Glutamatergic neuron (in vitro differentiated cells): ENCODE measurements at places on chromosomes 7 and 10.

DNA sequence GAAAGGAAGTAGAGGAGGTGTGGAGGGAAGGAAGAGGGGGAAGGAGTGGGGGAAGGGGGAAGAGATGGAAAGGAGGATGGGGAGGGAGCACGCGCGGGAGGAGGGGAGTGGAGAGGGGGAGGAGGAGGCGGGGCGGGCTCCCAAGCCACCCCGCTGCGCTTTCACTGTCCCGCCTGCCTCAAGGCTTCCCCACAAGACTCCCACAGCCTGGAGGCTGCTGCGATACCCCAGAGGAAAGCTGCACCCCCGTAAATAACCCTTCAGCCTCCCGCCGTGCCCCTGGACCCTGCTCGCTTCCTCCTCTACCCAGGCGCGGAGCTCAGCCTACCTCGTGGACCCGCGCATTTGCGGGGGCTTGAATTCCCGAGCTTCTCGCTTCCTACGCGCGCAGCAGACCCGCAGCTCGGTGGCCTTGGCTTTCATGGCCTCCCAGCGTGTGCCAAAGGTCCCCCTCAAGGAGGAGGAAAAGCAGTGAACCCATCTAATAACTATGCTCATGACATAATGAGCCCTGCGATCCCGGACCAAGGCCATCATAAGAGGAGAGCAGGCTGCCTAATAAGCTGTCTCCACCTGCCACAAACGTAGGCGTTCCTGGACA lies at the start of gene C10orf67:
Gene C10orf67 (minus strand): TSS at position 557 of the 601 bp plus-strand sequence. CDS start 23 bp downstream, at position 534.
- peak; percentile 19 for DNase-seq

DNA sequence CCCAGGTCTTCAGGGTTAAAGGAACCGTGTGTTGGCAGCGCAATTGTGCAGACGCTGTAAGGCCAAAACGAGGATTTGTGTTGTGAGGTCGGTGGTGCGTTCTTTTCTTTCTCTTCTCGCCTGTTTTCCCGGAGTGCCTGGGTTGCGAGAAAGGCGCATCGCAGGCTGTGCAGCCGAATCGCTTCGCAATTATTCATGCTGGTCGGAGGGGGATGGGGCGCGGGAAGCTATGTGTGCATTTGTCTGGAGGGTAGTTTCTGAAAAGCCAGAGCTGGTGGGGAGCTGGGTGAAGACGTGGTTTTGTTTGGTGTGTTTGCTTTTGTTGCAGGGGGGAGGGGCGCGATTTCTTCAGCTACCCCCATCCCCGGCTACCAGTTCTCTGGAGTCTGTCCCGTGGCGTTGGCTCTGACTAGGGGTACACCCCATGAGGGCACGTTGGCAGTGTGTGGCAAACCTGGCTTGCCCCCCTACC lies 2.1 kb downstream of the MXI1 start:
- DNase-seq, result peak; percentile 70

- peak; percentile 89 for DNase-seq
Observed at GRCh38 chr7:143884969-143885559, 16.9 kb downstream of the TCAF1 start.

GRCh38 chr7:155371884-155372781 lies 74.5 kb downstream of the INSIG1 start:
- DNase-seq, result no peak

DNA sequence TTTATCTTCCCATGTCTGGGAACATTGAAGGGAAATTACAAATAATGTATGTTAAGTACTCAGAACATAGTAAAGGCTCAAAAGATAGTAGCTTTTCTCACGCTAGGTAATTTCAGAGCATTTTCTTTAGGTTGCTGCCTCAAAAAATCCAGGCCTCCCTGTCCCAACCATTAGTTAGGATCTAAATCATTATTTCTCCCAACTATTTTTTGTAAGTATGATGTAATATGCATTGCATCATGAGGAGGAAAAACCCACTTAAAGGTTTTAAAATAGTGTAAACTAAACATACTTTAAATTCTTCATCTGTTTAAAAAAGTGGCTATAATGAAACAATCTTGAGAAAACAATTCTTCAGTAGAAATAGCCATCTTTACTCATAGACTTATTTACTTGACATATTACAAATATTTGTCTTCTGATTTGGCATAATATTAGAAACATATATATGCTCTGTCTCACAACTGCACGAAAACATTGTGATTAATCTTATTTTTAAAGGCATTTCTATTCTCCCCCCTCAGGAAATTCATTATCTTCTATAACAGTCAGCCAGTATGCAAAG lies 329.3 kb downstream of the ELMO1 start:
- no peak for DNase-seq

- no peak for DNase-seq
Observed at GRCh38 chr7:108836256-108836655, 266.6 kb downstream of the DNAJB9 start.

DNA sequence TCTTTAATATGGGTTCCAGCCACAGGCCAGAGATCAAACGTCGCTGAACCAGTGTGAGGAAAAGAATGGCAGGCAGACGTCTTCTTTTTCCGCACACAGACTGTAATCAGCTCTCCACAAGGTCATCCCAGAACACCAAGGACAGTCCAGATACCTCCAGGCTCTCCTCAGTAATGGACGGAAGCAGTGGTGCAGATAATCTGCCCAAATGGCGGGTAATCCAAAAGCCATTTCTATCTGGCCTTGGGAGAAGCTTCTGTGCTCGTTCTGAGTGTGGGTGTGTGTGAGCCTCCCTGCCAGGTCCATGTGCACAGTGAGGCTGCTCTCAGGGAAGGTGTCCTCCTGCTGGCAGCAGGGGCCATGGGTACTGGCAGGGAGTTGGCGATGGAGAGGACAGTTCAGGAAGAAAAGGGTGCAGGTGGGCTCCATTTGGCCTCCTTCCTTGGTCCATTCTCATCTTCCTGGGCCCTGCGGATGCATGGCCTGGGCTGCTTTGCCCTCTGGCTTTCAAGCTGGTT lies 15.6 kb upstream of the TEX36 start:
- DNase-seq, result no peak

GRCh38 chr7:106561666-106562411 lies 99.1 kb downstream of the CCDC71L start:
- DNase-seq, result no peak

- DNase-seq, result no peak
Observed at GRCh38 chr10:104424719-104425118, 71.1 kb downstream of the CFAP58 start.

DNA sequence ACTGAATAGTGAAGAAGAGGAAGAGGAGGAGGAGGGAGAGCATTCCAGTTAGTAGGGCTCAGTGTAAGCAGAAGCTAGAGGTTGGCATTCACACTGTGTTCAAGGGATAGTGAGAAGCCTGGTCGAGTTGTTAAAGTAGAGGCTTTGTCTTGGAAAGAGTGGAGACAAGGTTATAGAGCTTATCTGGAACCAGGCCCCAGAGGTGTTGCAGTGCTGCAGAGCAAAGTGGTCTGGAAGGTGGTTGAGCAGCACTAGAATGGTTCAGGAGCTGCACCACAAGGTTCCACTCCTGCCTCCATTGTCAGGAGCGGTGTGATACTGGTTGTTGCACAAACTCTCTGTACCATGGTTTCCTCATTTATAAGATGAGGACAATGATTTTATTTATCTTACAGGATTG lies 8.8 kb upstream of the PCGF5 start:
- DNase-seq, result no peak

GRCh38 chr7:30380294-30380693 lies 95.9 kb downstream of the ZNRF2 start:
- no peak for DNase-seq

DNA sequence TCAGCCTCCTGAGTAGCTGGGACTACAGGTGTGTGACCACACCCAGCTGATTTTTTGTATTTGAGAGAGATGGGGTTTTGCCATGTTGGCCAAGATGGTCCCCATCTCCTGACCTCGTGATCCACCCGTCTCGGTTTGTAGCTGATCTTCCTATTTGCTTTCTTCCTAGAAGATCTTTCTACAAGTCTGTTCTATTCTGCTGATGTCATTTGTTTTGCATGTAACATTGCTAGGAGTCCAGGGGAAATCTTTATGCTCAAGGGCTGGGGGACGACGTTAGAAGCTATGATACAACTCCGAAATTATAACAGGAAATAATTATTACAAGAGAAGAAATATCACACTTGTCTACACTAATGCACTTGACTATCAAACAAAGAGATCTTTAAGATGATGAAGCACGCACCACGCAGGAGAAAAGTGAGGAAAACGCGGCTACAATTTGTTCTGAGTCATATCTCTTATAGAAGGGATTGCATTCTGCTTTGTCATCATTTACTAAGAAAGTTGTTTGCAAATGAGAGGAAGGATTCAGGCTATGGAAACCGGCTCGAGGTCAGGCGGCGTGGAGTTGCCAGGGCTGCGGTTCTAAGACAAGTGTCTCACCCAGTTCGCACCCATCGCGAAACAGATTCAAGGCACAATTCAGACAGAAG lies 103.0 kb upstream of the CARD11 start:
- DNase-seq, result no peak

DNA sequence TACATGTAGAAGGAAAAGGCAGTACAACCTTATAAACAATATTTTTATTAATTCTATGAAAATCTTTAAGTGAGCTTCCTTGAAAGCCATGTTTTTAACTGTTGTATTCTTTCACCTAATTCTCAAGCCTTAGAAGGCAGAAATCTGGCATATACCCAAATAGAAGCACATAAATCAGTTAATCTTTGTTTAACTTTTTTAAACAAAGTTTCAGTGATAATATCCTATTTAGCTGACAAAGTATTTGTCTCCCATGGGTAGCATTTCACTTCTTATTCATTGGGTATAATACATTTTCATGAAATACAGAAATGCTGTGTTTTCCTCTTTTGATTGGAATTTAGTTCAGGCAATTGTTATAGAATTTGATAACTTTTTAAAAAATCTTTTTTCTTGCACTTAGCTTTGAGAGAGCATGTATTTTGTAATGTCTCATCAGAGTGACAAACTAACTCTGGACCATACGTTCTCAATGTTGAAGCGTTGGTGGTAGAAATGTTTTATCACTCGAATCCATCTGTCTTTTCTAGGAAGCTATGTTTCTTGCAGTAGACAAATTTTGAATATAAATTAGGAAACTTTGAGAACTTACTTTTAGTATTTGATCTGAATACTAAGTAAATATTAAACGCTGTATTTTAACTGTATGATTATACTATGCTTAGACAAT lies 78.1 kb downstream of the CREM start:
- DNase-seq, result no peak

DNA sequence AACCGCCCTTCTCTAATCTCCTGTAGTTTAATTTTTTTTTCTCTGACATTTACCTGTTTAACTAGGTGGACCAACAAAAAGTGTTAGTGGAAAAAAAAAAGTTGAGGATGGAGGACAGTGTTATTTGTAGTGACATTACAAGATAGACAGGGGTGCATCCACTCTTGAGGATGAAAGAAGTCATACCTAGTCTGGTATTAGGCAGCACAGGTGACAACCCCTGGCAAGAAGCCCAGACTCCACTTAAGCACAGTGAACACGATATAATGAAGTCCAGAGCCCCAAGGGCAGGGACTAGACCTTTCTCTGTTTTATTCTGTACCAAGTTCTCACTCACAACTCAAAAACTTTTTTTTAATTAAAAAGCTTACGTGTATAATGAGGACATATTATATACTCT lies 268.4 kb downstream of the GPR37 start:
- DNase-seq, result no peak

DNA sequence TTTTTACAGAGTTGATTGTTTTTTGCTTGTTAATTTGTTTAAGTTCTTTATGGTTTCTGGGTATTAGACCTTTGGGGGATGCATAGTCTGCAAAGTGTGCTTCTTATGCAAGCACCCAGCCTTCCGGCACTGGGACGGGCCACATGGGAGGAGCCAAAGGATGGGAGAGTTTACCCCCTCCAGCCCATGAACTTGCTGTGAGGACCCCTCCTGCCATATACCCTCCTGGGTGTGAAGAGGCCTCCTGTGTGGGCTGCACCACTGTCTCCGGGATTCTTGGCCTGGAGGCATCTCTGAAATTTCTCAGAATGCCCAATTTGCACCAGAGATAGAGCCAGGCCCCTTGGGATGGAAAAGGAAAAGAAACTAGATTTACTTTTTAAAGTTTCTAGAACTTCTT lies 150.7 kb downstream of the MGMT start:
- no peak for DNase-seq

DNA sequence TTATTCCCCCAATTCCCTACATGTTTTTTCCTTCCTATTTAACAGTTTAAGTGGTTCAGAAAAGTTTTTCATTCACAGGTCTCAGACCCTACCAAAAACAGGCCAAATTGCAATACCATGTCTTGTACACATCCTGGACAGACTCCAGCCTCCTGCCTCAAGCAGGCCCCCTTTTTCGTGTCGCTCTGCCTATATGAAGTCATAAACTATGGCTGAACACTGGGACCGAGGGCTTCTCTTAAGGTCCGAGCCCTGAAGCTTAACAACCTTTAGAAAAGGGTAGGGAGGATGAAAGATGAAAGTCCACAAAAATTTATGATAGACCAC lies 1.4 kb downstream of the FBXW4 start:
- no peak for DNase-seq

DNA sequence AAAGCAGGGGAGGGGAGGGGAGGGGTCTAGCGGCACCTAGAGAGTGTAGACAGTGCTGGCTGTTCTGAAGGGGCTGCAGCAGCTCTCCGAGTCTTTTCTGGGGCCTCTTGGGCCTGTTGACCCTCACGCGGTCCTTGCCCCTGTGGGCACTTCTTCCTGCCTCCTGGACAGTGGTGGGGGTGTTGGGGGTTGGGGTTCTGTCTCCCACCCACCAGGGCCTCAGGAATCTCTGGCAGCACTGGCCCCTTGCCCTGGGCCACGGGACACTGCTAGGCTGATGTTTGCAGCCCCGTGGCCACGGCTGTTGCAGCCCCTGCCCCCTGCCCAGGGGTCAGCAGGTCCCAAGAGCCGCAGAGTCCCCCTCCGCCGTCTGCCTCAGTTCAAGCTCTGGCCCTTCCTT lies 68.9 kb upstream of the INPP5A start:
- DNase-seq, result no peak

GRCh38 chr7:18828994-18829857 lies 288.2 kb downstream of the TWIST1 start:
- no peak for DNase-seq

DNA sequence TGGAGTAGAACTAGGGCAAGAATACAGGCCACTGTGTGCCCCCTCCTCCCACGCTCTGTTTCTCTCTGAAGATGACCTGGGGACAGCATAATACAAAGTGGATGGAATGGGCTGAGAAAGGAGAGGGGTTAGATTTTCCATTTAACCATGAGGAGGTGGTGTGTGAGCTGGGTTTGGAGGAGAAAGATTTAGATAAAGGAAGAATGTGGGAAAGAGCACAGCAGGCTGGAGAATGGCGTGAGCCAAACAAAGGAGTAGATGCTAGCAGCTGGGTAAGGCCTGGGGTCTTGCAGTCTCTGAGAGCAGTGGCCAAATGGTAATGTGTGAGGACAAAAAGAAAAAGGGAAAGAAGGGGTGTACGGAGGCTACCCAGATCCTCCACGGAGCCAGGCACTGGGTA lies 8.6 kb downstream of the PNLIPRP2 start:
- no peak for DNase-seq

- DNase-seq, result no peak
Observed at GRCh38 chr7:94449151-94449725, 54.5 kb downstream of the COL1A2 start.

DNA sequence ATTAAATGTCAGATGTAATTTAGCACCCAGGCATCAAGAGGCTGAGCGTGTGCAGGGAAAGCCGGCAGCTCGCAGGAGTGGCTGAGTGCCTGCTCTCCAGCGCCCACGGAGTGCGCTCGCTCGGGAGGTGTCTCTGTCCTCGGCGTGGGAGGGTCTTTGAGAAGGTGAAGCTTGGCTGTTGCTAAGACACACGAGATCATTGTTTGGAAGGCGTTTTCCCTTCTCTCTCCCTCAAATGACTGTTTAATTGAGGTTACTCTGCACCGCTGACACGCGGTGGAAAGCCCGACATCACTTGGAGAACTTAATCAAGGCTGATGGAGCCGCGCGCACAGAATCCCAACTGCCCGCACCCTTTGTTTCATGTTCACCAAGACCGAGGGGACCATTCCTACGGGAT lies 414.6 kb downstream of the DNAJB6 start:
- no peak for DNase-seq
